RKO (cell line): ENCODE measurements at places on chromosomes 12 and 14.

DNA sequence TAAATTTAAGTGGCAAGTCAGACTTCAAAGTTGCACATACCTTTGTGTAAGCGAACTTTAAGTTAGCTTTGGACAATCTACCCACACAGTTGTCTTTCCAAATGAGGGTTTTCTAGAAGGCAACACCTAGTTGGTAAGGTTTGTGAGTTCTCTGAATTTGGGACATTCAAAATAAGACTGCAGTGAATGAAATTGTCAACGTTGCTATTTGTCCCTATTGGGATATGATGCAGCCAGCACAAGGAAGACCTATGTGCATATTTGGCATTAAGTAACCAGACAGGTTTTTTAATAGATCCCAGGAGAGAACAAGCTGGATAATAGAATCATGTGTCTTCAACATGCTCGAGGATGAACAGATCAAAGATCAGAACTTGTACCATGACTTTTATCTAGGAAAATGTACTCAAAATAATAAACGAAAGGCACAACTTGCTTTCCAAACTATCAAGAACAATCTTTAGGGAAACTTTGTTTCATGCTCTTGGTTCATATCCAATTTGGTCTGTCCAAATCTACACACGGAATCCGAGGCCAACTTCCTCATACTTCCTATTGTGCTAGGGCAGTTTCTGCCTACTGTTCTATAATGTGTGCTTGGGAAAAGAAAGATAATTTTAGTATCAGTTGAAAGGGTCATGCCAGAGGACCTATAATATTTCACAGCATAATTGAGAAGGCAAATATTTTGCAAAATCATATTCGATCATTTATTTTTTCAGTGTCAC, 284.2 kb upstream of the SOX5 start:
- no peak for DNase-seq

GRCh38 chr14:70268760-70269159, 80.0 kb upstream of the SLC8A3 start:
- no peak for DNase-seq

DNA sequence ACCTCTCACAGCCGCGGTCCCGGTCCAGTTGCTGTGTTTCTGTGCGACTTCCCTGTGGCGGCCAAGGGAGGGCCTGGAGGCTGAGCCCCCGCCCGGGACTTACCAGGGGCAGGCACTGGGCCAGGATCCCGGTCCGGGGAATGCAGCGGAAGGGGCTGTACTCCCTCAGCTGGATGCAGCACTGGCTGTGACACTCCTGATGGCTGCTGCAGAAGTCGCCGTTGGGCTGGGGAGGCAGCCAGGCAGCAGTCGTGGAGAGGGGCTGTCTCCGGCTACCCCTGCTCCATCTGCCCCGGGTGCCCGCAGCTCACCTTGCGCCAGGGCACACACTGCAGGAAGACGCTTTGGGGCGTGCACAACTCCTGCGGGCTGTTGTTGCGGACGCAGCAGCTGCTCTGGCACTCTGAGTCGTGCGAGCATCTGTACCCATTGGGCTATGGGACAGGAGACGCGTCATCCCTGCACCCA, 6.2 kb downstream of the LRCOL1 start:
- DNase-seq = no peak

- no peak for DNase-seq
Measured at GRCh38 chr14:70827347-70827746, 18.0 kb upstream of the MAP3K9 start.

GRCh38 chr14:54564071-54564867, 2.7 kb upstream of the SAMD4A start:
- peak; percentile 82 for DNase-seq

DNA sequence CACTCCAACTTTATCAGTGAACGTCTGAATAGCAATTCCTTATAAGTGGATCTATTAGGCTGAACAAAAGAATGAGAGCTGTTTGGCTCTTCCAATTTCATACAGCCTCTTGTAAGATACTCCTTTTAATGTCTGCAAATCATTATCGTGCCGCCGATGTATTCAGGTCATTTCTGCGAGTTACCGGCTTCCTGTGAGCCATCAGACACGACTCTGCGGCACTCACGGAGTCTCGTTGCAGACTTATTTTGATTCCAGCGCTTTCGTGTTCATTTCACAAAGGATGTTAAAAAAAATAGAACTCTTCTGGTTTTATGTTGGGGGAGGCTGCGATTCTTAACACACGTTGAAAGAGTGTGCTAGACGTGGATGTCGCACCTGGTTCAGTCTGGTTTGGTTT, 106.6 kb downstream of the GLT1D1 start:
- no peak for DNase-seq

- no peak for DNase-seq
Measured at GRCh38 chr12:108231109-108231905, 102.2 kb downstream of the WSCD2 start.

- no peak for DNase-seq
Measured at GRCh38 chr14:61614693-61615092, 80.6 kb upstream of the HIF1A start.

- DNase-seq = no peak
Measured at GRCh38 chr14:27318774-27319420, 721.1 kb upstream of the NOVA1 start.

GRCh38 chr12:49578471-49579112, 10.7 kb upstream of the MCRS1 start:
- no peak for DNase-seq

DNA sequence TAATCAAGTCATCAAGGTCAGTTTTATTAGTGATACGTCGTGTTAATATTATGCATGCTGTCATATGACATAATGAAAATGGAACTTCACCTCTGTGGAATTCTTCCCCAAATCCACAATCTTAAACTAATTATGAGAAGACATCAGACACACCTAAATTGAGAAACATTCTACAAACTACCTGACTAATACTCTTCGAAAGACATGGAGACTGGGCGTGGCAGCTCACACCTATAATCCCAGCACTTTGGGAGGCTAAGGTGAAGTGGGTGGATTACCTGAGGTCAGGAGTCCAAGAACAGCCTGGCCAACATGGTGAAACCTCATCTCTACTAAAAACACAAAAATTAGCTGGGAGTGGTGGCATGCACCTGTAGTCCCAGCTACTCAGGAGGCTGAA, 33.3 kb upstream of the KRAS start:
- DNase-seq = no peak

DNA sequence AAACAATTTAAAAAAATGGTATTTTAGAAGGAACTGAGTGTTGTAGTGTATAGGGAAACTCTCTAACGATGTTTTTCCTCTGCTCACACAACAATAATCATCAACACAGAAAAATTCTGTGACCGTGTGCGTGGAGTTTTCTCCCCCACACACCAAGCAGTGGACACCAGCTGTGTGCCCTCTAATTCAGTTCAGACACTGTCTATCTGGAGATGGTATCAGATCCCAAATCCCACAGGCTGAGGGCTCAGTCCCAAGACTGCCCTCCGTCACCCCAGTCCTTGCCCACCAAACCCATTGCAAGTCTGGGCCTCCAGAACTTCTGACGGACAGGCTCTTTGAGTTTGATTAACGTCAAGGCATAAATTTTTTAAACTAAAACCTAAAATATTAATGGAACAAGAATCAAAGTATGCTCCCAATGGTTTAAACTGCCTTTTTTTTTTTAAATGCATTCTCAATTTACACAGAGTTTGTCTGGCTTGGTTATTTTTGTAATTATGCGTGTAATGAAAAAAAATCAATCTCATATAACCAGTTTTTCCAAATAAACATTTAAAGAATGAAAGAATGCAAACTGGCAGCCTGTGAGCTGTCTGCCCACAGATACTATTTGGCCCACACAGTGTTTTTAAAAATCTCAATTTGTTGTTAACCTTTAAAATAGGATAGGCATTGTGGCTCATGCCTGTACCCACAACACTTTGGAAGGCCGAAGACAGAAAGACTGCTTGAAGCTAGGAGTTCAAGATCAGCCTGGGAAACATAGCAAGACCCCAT, 19.2 kb downstream of the BLTP3B start:
- DNase-seq = no peak

GRCh38 chr12:125104982-125105381, 39.7 kb downstream of the AACS start:
- no peak for DNase-seq

DNA sequence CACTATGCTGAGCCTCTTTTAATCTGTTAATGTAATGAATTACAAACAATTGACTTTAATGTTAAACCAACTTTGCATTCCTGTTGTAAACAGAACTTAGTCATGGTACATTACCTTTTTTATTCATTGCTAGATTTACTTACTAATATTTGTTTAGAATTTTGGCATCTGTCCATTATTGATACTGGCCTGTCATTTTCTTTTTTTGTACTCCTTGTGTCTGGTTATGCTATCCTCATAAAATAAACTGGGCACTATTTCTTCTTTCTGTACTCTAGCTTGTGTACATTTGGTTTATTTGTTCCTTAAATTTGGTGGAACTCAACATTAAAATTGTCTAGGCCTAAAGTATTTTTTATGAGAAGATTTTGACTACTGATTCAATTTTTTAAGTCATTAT, 32.1 kb downstream of the SPATA7 start:
- DNase-seq = no peak

DNA sequence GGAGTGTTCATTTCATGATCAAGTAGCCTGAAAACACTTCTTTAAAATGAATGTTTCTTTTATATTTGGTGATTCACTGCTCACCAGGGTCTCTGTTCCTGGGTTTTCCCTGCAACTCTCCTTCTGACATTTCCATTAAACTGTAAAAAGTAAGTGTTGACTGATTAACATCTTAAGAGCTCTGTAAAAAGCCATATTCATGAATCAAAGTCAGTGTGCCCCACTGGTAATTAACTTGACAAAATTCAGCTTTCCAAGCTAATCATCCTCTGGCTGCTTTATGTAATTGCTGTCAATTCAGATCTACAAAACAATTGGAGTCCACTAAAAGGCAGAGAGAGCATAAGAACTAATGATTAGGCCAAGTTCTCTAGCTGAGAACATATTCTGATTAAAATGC, 41.6 kb downstream of the CNTN1 start:
- DNase-seq = no peak

GRCh38 chr12:117344716-117345115, 16.7 kb downstream of the NOS1 start:
- DNase-seq = peak; percentile 24

DNA sequence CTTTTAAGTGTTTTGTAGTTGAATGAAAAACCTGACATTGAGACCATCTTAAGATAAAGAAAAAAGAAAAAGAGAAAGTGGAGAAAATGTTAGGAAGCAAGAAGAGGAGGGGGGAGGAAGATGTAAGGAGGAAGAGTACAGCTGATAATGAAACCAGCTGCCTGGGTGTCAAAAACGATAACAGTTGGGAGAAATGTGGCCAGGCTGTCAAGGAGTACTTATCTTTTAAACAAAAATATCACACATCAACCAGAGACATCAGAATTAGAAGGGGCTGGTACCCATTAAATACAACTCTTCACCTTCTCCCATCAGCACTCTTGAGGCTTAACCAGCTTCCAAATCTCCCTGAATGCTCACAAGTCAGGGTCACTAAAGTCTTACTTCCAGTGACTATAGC, 4.5 kb downstream of the SLC11A2 start:
- DNase-seq = no peak

DNA sequence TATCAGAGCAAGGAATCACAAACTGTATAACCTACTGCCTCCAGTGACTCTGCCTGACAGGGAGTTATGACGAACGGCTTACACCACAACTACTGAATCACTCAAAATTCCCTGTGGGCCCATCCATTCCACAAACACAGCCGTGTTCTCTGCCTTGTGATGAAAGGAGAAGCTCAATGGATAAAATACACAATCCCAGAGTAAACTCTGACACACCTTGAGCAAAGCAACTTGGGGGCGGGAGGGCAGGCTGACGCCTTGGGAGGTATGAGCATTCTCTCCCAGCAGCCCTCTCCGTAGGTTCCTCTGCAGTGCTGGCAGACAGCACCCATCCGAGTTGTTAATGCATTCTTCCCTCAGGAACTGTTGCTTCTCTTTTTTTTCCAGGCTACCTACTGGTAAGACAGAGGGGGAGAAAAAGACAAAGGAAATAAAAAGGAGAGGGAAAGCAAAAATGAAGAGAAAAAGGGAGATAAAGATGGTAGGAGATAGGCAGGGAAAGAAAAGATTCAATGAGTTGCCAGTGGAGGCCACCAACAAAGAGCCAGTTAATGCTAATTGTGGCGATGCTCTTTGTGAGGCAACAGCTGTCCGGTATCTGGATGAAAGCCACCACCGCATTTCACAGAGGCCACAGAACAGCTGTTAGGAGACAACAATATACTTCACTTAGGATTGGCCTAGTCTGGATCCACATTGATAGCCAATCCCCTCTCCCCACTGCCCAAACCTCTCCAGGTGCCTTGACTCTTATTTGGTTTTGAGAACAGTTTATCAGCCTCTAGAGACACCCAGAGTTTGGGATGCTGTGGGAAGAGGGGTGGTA, 4.7 kb upstream of the DIO2 start:
- no peak for DNase-seq

DNA sequence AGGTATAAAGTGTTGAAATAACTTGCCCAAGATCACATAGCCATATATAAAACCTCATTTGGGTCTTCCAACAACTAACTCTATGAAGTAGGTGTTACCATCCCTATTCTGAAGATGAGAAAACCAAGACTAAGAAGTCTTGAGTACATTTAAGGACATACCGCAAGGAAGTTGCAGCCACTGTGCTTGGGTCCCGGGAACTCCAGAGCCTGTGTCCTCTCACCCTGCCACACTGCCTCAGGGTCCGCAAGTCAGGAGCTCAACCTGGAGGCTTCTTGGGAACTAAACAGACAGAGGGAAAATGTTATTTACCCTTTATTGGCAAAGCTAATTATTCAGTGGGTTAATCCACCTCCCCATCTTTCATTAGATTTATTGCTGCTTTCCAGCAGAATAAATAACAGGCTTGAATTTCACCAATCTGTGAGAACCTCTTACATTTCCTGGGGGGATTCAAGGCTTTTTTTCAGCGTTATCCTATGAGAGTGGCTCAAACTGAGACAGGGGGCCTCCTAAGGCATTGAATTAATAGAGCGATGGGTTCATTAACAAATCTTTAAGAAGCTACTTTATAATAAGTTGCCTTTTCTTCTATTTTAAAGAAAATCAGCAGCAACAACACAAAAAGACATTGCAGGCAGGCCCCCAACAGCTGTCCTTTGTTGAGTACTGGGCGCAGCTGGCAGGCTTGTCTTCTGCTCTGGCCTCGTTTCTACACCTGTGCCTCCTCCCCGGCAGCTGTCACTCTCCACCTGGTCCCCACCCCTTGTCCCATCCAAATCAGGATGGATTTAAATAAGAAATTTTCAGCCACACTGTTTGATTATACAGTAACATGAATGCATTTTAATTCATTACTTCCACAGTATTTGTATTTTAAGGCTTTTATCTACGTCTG, 25.3 kb downstream of the PHLDA1 start:
- no peak for DNase-seq

- DNase-seq = no peak
Measured at GRCh38 chr12:51726161-51726560, 122.4 kb downstream of the FIGNL2 start.

GRCh38 chr12:128019996-128020544, 246.9 kb upstream of the TMEM132C start:
- DNase-seq = no peak

DNA sequence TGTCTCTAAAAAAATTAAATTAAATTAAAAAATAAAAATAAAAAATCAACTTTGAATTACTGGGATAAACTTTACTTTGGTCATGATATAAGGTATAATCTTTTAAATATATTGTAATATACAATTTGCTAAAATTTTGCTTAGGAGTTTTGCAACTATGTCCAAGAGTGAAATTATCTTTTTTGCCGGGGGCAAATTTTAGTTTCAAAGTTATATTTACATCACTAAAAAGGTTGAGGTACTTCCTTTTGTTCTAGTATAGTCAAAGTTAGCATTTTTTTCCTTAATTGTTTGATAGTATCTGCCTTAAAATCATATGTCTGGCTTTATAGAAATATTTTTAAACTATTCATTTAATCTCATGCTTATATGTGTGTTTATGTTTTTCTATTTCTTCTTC, 17.6 kb upstream of the OR10AD1 start:
- DNase-seq = no peak
